Pancreas (tissue), 10 donors: ENCODE measurements at places on chromosomes 13 and 19.

DNA sequence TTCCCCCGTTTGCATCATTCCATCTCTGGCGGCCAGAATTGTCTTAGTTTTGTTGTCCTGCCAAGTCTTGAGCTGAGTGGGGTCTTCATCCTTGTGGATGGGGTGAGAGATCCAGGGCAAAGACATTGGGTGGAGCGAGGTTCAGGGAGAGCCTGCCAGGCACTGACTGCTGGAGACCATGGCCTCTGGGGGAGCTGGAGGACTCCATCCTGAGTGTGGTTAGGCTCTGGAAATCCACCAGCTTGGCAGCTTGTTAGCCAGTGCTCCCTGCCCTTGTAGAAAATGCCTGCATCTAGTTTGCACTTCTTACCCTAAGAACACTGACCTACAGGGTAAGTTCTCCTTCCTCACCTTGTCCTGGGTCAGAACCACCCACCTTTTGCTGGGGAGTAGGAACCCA lies 97.2 kb upstream of the ZNF536 start:
- no peak for DNase-seq

- no peak for DNase-seq
Observed at GRCh38 chr13:73934215-73934641, 200.0 kb downstream of the KLF12 start.

DNA sequence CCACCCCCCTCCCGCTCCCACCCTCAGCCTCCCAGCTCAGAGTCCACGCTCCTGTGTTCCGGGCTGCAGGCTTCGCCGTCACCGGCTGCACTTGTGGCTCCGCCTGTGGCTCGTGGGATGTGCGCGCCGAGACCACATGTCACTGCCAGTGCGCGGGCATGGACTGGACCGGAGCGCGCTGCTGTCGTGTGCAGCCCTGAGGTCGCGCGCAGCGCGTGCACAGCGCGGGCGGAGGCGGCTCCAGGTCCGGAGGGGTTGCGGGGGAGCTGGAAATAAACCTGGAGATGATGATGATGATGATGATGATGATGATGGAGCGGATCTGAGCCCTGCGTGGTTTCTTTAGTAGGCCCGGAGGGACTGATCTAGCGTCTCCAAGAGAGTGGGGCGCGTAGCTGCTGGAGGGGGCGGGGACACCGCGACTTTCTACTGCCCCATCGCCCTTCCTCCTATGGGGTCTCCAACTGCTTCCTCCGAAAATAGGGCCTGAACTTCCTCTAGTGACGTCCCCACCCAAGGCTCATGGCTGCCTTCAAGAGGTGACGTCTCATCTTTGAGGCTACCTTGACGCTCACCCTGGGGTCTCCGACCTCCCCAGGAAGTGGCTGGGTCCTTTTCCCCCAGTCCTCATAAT lies 1.4 kb downstream of the RETN start:
- DNase-seq: no peak

- DNase-seq: no peak
Observed at GRCh38 chr13:32447894-32448623, 20.1 kb upstream of the N4BP2L1 start.

DNA sequence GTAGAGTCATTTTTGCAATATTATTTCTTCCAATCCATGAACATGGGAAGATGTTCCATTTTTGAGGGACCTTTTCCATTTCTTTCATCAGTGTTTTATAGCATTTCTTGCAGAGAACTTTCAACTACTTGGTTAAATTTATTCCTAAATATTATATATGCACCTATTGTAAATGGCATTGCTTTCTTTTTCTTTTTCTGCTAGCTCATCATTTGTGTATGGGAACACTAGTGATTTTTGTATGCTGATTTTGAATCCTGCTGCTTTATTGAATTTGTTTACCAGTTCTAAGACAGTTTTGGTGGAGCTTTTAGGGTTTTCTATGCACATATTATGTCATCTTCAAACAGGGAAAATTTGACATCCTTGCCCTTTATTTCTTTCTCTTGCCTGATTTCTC lies 7.2 kb upstream of the CYP4F2 start:
- no peak for DNase-seq

DNA sequence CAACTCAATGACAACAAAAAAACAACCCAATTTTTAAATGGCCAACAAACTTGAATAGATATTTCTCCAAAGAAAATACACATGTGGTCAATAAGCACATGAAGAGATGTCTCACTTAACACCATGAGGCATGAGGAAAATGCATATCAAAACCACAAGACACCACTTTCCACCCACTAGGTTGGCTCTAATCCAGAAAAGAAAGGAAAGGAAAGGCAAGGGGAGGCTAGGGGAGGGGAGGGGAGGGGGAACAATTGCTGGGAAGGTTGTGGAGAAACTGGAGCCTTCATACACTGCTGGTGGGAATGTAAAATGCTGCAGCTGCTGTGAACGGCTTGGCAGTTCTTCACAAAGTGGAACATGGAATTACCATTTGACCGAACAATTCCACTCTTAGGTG lies 854.3 kb downstream of the UQCRFS1 start:
- DNase-seq: no peak

DNA sequence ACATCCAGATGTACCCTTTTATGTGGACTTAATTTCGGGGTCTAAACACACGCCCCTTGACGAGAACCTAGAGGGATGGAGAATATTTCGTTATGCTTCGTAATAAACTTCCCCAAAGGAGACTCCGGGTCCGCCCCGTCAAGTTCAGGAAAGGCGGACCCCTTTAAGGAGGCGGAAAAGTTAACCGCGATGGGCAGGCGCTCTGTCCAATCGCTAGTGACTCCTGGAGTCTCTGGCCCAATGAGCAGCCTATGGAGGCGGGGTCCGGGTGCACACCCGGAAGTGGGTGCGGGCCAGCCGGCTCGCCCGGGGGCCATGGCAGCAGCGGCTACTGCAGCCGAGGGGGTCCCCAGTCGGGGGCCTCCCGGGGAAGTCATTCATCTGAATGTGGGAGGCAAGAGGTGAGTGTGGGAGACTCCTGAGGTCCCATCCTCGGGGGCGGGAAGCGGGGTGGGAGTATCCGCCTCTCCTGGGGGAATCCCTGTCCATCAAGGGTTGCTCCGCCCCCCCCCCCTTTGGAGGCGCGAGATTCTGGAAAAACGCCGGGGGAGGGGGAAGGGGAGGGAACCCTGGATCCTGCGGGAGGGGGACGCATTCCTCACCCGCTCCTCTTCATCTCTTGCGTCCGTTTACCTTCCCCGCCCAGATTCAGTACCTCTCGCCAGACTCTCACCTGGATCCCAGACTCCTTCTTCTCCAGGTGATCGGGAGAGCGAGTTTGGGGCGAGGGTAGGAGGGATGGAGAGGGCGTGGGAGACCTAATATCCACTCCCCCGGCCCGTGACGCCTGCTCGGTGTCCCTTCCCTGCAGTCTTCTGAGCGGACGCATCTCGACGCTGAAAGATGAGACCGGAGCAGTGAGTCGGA lies at the start of gene SHKBP1:
TSS of gene SHKBP1 (plus strand) at position 289 of the 867 bp plus-strand sequence. CDS start at position 316, 27 bp downstream.
- DNase-seq: peak; percentile 96

DNA sequence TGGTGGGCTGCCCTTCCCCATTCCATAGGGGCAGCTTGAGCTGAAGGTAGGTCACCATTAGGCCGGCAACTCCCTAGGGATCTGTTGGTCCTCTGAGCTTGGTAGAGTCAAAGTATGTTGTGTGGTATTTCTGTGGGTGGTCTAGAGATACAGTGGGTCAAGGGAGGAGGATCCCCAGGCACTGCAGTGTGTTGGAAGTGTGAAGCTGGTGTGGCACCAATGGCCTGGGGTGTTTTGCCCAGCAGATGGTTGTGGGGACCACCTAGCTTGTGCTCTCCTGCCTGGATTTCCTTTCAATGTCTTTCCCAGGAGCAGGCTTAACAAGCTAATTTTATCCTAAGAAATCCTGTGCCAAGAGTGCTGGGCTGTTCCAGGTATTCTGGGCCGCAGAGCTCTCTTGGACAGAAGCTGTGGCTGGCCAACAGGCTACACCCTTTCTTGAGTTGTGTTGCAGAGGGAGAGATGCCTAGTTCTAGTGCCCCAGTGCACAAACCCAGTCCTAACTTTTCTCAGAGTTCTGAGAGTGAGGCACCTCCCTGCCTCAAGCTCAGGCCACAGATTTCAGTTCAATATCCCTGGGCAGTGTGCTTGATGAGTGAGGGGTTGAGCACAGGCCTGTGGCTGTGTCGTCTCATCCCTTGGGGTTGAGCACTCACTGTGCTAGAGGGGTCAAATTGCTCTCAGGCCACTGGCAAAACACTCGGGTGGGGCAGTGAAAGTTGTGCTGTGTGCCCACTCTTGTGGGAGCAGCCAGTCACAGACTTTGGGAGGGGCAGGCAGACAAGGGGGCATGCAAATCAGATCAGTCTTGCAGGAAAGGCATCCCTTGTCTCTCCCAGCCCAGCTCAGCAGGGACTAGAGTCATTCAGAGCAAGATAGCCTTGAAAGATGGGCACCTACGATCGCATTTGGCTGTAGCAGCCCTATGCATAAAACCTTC lies 1806.1 kb upstream of the MIR17HG start:
- no peak for DNase-seq

- DNase-seq: no peak
Observed at GRCh38 chr13:90773681-90774080, 573.8 kb upstream of the MIR17HG start.

GRCh38 chr19:18282021-18282787 lies 782 bp upstream of the JUND start:
- DNase-seq: peak; percentile 67

DNA sequence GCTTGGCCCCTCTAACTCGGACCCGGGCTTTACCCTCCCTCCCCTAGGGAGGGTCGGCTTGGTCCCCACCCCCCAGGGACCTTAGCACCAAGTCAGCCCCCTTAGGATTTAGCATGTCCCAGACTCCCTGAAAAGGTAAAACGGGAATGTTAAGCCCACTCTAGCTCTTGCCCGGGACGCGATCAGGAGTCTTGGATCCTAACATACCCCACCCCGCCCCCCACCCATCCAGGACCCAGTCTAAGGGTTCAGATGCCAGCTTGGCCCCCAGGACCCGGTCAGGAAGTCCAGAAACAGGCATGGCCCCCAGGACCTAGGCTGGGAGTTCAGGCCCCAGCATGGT lies 437 bp downstream of the EPOR start:
- no peak for DNase-seq

DNA sequence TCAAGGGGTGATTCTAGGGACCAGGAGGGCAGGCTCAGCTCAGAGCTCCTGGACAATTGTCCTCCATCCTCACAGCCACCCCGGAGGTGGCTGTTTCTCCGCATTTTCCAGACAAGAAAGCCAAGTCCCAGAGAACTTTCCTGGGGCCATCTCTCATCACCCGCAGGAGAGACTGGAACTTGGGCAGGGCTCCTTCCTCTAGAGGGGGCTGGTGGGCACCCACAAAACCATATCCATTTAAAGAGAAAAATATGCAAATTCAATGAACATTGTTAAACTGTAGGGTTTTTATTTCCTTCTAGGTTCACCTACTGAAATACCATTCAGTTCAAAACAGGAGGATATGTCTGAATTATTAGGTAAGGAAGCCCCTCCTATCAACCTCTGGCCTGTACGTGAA lies 16.6 kb downstream of the SPACA7 start:
- no peak for DNase-seq

DNA sequence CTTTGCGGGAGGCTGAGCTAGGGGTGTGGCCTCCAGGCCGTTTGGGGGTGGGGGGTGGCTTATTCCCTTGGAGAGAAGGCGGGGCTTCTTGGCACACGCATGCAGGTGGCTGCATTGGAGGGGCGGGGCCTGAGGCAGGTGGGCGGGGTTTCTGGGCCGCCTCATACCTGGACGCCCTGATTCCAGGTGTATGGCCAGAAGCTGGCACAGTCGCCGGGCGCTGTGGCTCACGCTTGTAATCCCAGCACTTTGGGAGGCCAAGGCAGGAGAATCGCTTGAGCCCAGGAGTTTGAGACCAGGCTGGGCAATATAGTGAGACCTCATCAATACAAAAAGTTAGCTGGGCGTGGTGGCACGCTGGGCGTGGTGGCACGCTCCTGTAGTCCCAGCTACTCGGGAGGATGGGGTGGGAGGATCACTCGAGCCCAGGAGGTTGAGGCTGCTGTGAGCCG lies 7.8 kb downstream of the ABCA7 start:
- DNase-seq: no peak

- no peak for DNase-seq
Observed at GRCh38 chr13:80070024-80070703, 270.8 kb downstream of the SPRY2 start.

DNA sequence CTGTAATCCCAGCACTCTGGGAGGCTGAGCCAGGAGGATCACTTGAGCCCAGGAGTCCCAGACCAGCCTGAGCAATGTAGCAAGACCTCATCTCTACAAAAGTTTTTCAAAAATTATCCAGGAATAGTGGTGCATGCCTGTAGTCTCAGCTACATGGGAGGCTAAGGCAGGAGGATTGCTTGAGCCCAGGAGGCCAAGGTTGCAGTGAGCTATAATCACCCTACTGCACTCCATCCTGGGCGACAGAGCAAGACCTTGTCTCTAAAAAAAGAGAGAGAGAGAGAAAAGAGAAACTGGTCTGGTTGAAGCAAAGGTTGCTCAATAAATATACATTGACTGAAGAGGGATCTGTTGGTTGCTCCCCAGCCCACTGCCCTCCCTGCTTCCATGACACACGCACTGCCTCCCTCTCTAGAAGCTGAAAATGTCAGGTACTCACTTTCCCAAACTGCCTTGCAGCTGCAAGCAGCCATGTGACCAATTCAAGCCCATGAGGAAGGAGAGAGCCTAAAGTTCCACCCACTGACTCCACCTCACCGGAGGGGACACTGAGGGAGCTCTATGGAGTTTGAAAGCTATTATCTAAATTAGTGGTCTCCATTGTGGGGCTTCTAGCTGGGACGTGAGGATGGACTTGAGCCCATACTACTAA lies 14.0 kb downstream of the CEACAM16 start:
- DNase-seq: no peak

DNA sequence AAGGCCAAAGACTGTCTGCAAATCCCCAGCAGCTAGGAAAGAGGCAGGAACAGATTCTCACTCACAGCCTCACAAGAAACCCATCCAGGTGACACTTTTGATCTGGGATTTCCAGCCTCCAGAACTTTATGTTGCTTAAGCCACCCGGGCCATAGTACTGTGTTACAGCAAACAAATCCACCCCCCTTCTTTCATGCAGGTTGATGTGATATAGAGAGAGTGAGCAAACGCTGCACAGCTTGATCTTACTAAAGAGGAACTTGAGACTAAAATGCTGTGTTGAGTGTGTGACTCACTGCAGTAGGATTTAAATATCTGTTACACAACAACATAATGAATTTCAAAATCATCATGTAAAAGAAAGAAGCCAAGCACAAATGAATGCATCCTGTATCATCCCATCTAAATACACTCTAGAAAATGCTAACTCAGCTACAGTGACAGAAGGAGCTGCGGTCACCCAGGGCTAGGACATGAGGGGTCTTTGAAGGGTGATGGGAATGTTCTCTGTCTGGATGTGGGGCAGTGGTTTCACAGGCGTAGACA lies 32.2 kb downstream of the RCBTB2 start:
- no peak for DNase-seq
